ENCODE measurements at places on chromosomes 5 and 9.

GRCh38 chr9:22622815-22623214, 176.2 kb downstream of the DMRTA1 start:
- no peak for DNase-seq

GRCh38 chr9:134600836-134601638, 40.6 kb upstream of the COL5A1 start:
- DNase-seq, result no peak

- no peak for DNase-seq
Observed at GRCh38 chr5:120886351-120886860, 422.3 kb downstream of the PRR16 start.

DNA sequence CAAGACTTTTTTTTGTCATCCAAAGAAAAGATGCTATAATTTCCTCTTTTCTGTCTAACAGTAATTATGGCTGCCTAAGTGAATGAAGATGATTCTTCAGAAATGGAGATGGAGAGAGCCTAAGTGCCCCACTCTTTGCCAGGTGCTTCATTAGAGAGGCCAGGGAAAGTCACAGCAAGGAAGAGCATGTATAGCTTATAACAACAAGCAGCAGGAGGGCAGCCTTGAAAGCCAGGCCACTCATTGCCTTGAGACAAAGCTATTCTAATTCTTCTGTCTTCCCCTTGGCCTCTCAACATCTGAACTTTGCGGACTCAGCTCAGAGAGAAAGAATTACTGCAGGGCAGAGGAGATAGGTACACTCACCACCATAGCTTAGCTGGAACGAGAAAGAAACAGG, 112.0 kb upstream of the ZNF366 start:
- no peak for DNase-seq

DNA sequence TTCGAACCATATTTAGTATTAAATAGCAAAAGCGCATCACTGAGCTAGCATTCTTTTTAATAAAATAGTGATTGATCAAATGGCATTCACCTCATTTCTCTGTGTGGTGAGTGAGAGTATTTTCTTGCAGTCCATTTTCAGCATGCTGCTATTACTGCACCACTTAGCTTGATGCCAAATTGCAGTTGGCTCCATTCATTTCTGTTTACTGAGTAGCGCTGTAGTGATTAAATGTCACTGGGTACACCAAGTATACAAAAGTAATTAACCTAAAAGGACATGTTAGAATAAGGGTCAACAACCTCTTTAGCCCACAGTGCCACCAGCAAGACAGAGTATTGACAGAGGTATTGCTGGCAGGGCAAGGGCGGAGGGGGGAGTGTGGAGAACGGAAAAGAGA, 122.0 kb downstream of the TLE4 start:
- no peak for DNase-seq

DNA sequence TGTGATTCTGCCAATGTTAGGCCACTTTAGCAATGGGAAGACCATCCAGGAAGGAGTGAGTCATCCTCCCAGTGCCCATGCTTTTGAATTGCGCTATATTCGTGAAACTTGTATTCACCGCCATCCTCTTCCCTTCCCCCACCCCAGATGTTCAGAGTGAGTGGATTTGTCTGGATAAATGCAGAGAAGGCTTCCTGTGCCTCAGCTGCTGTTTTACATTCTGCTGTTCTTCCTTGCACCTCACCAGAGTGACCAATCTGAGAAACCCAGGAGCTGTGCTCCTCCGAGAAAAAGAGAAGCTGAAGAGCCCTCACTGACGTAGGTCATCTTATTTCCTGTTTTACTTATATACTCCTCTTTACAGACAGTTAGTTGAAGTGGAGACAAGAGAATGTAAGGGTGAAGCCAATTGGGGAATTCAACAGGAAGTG, 24.6 kb upstream of the SVEP1 start:
- no peak for DNase-seq

DNA sequence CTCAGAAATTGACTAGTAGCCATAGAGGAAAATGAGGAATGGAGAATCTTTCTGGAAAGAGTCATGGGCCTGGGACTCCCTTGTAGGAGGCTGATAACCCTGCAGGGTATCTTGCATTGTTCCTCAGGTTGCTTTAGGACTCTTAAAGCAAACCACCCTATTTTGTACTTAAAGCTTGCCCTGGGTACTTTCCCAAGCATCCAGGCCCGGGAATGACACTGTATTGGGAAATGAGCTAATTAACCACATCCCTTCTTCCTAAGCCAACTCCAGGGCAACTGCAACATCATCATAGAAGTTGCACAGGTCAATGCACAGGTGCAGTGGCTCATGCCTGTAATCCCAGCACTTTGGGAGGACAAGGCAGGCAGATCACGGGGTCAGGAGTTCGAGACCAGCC, 55.9 kb downstream of the UGCG start:
- no peak for DNase-seq

- DNase-seq, result no peak
Observed at GRCh38 chr9:76526026-76526425, 67.0 kb downstream of the GCNT1 start.

- DNase-seq, result no peak
Observed at GRCh38 chr5:97909541-97909940, 726.5 kb upstream of the RIOK2 start.

Measured in GM10248 (cell line).